LoVo (cell line): ENCODE measurements at places on chromosomes 5 and 9.

DNA sequence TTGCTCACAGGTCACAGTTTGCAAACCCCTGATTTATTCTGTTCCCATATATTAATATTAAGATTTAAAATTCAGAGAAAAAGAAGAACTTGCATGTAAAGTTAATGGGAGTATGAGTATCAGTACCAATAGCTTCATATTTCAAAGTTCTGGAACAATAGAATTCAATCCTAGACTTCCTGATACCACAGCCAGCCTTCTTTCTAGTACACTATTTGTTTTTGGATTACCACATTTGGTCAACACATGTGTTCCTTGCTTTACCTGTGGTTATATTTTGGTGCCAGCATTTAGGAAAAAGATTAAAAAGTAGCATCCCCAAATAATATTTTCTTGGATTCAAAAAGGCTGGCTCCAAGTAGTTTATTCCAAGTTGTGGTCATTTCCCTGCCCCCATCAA, 49.5 kb downstream of the SPINK5 start:
- no peak for DNase-seq

- DNase-seq: no peak
Observed at GRCh38 chr9:93143830-93144530, 9.9 kb upstream of the NINJ1 start.

- DNase-seq: no peak
Observed at GRCh38 chr5:34790069-34790468, 48.9 kb upstream of the TTC23L start.

- DNase-seq: peak; percentile 63
Observed at GRCh38 chr9:92480986-92481633, 1.2 kb downstream of the ASPN start.

GRCh38 chr9:115413766-115414382, 295.9 kb upstream of the TNC start:
- no peak for DNase-seq

- no peak for DNase-seq
Observed at GRCh38 chr9:136563646-136564325, 17.9 kb upstream of the NOTCH1 start.

- DNase-seq: no peak
Observed at GRCh38 chr5:172680921-172681320, 39.9 kb downstream of the NEURL1B start.

DNA sequence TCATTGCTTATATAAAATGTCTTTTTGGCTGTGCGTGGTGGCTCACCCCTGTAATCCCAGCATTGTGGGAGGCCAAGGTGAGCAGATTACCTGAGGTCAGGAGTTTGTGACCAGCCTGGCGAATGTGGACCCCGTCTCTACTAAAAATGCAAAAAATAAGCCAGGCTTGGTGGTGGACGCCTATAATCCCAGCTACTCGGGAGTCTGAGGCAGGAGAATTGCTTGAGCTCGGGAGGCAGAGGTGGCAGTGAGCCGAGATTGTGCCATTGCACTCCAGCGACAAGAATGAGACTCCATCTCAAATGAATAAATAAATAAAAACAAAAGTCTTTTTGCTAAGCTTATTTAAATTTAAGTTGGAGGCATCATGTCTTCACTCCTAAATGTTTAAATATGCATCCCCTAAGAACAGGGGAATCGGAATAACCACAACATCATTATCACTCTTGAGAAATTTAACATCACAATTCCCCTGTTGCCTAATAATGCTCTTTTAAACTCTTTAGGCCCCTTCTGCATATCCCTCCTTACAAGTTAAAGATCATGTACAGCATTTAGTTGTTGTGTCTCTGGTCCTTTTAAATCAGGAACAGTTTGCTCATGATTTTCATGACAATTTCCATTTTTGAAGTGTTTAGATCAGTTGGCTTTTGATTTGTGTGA, 72.8 kb downstream of the ERBIN start:
- DNase-seq: no peak

DNA sequence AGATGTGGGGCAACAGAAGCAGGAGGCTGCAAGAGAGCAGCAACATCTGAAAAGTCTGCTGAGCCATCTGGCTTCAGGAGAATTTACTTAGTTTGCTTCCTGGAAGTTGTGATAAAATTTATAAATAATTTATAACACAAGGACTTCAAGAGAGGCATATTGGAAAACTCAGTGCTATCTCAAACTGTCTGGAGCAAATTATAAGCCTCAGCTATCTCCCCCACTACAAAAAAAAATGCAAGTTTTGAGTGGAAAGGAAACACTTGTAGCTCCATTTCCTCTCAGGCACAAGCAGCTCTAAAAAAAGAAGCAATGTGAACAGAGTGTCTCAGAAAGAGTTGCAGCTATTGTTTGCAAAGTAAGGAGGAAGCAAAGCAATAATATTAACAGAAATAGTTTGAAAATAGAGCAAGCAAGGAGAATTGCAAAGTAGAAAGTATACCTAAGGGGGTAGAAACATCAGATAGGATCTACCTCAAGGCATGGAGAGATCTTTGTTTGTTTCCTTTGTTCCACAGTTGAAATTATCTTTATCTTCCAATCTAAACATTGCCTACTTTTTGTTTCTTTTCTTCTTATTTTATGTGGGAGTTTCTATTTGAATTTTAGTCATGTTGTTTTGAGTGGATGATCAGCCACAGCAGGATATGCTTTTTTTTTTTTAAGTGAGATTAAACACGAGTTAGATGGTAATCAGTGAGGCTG, 55.9 kb upstream of the IL6ST start:
- no peak for DNase-seq

DNA sequence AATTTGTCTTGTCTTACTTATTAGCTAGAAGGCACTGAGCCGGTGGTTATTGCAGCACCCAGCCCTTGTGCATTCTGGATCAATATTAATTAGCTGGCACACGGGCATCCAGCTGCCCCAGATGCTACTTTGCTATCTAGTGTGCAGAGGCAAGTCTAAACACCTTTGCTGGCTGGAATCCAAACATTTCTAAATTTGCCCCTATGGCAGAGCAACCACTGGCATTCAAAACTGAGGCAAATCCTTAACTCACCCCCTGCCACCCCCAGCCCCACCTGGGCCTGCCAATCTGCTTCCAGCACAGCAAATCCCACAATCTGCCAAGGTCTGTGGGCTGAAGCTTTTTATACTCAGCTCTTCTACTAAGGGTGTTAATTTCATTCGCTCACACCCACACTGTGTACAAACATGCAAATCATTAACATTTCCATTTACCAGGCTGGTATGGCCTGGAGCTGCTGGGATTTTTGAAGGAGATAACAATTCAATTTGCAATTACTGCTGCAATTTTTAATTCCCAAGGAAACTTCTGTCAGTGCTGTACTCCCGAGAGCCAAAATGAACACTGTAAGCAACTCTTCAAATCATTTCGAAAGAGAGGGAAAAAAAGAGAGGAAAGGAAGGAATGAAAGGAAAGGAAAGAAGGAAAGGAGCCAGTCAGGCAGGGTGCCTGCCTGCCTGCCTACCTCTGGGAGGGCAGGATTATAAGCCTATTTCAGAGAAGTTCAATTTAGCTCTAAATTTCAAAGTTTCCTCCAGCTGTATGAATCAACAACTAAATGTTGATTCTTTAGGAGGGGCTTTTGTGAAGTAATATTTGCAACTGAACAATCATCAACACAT, 35.5 kb downstream of the RAPGEF1 start:
- DNase-seq: no peak
